ENCODE measurements at places on chromosomes 3 and 15.

- DNase-seq, result peak; percentile 74
These were observed 64.2 kb upstream of the MYZAP start for GRCh38 chr15:57527382-57528091.

- peak; percentile 85 for DNase-seq
These were observed 16.3 kb downstream of the C3orf20 start for GRCh38 chr3:14691239-14691638.

GRCh38 chr3:27568393-27568792, 84.2 kb upstream of the SLC4A7 start:
- DNase-seq, result no peak

DNA sequence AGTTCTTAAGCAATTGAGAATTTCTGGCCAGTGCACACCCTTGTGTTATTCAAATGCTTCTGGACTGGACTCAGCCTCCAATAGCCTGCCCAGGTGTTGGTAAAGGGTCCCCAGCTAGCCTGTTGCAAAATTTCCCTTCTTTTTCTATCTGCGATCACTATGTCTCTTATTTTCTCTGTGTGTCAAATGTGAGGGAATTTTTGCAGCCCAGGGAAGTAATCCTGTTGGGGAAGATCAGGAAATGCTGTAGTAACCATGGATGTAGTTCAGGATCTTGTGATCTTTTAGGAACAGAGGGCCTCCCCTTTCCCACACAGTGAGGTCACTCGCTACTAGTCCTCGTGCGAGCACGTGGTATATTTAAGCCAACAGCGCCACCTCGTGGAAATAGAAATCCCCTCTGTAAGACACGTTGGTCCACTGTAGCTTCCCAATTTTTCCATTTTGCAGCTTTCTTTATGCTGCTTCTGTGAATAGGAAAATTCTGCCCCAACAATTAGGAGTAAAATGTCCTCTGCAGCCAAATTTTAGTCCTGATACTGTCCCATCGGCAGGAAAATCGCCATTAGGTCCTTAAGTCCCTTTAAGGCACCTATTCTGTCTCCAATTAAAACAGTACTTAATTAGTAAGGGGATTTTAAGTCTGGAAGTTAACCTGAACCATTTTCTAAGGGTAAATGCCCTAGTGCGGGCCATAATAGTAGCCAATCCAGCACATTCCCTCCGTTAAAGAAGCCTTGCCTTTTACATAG, 4.0 kb upstream of the SMCO1 start:
- DNase-seq, result peak; percentile 91

- no peak for DNase-seq
These were observed 518.2 kb upstream of the NAALADL2 start for GRCh38 chr3:174340624-174341587.

DNA sequence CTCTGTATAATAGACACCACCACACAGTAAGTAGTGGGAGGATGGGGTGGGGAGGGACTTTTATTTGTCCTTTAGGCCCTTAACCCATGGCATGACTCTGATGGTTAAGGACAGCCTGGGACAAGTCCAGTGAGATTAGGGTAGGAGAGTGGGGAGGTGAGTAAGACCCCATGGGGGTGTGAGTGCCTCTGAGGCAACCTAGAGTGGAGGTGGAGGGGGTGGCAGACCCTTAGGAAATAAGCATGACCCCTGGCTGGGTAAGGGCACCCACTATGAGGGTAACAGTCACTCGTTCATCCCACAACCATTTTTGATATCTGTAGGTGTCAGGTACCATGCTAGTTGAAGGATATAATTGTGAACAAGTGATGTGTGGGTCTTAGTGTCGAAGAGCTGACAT, 21.0 kb upstream of the PSTPIP1 start:
- DNase-seq, result no peak

- no peak for DNase-seq
These were observed 364.1 kb downstream of the CGGBP1 start for GRCh38 chr3:87694678-87695077.
